ENCODE measurements at places on chromosomes 11 and 22. TPM values are rescaled to one million over a fixed set of nuclear protein-coding genes. Genes with fewer than 3 reads are reported as not detected.

GRCh38 chr11:42043312-42043711 lies 583.9 kb upstream of the LRRC4C start:
- H3K27ac ChIP-seq: no peak overlapping the region
- no peak overlapping the region for H3K4me3 ChIP-seq

The CTNND1 gene
- 232 TPM for total RNA-seq

GRCh38 chr11:5524756-5525155 lies 8.3 kb upstream of the UBQLNL start:
- H3K27ac ChIP-seq: no peak overlapping the region
- no peak for DNase-seq
- H3K36me3 ChIP-seq: no peaks in the 10 kb centered on the region
- H3K4me3 ChIP-seq: no peak overlapping the region
- H3K4me1 ChIP-seq: no peaks in the 10 kb centered on the region

DNA sequence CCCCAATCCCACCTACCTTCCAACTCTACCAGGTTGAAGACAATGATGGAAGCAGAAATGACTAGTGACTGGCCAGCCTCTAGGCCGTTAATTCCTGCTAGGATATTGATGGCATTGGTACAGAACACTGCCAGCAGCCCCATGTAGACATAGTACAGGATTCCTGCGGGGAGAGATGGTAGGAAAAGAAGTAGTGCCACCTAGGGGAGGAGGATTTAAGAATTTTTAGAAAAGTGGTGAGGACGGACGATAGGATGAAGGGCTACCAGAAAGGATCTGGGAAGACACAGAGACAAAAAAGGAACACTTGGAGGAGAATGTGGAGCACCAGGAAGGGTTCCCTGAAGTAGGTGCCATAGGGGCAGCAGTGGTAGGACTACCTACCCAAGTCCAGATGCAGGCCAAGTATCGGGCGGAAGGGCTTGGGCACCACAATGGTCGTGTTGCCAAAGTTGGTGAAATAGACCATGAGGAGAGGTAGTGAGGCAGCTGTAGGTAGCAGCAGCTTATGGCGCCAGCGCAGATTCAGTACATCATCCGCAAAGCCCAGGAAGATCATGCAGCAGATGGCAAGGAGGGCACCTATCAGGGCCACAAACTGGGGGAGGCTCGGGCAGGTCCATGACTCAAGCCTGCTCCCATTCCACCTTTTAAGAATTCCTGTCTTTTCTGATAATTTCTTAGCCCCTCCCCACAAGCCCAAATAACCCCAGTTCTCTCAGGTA lies 1.2 kb downstream of the DPAGT1 start:
- no peak overlapping the region for H3K27ac ChIP-seq
- H3K4me1 ChIP-seq: peaks cover 30% of the 10 kb centered on the region
- H3K36me3 ChIP-seq: peaks cover 3% of the 10 kb centered on the region
- DNase-seq: no peak

- DNase-seq: no peak
- H3K27ac ChIP-seq: no peak overlapping the region
- H3K27me3 ChIP-seq: no peaks in the 10 kb centered on the region
- no peak overlapping the region for H3K4me3 ChIP-seq
- no peaks in the 10 kb centered on the region for H3K4me1 ChIP-seq
These were observed 357.5 kb downstream of the TENM4 start for GRCh38 chr11:79083352-79083751.

DNA sequence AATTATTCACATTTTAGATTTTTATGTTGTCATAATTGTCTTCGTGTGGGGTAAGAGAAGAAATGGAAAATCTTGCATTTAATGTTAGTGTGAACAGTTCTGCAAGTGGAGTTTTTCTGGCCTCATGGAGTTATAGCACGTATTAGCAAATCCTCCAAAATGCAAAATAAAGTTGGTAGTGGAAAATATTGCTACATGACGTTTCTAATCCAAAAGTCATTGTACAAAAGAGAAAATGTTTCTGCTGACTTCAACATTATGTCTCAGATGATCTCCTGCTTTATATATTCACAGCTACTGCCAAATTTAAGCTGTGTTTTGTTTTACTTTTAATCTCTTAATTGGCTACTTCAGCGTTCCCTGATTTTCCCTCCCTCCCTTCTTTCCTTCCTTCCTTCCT lies 1804.0 kb upstream of the RAG2 start:
- no peak overlapping the region for H3K4me3 ChIP-seq
- H3K27ac ChIP-seq: no peak overlapping the region
- H3K27me3 ChIP-seq: no peaks in the 10 kb centered on the region

The MRGPRX4 gene
- total RNA-seq: not detected

The PRR33 gene
- total RNA-seq: not detected

GRCh38 chr11:14567064-14567651 lies 47.0 kb upstream of the PSMA1 start:
- no peak overlapping the region for H3K27ac ChIP-seq
- no peaks in the 10 kb centered on the region for H3K4me1 ChIP-seq
- H3K27me3 ChIP-seq: no peaks in the 10 kb centered on the region
- H3K4me3 ChIP-seq: no peak overlapping the region

- H3K4me3 ChIP-seq: no peak overlapping the region
- peaks cover 32% of the 10 kb centered on the region for H3K4me1 ChIP-seq
- H3K36me3 ChIP-seq: no peaks in the 10 kb centered on the region
- no peaks in the 10 kb centered on the region for H3K27me3 ChIP-seq
- peak overlapping the region; percentile 54 for H3K27ac ChIP-seq
- DNase-seq: peak; percentile 78
These were observed 9.6 kb upstream of the CD248 start for GRCh38 chr11:66326261-66327111.

The CNGA4 gene
- 0.55 TPM for total RNA-seq

DNA sequence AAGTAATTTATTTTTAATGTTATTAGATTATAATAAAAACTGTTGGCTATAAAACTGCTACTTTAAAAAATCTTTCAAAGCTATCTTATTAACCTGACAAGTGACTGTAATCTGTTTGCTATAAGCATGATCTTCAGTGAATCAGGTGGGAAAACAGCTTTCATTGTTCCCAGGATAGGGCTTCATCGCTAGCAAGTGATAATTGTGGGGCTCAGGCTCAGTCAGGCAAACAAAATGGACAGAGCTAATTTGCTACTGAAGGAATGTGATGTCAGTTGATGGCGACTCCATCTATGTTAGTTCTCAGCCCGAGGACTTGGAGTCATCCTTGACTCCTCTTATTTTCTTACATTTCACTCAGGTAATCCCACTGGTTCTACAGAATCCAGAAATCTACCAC lies 125.0 kb downstream of the RASSF10 start:
- no peaks in the 10 kb centered on the region for H3K27me3 ChIP-seq
- no peak overlapping the region for H3K4me3 ChIP-seq
- no peaks in the 10 kb centered on the region for H3K4me1 ChIP-seq
- H3K27ac ChIP-seq: no peak overlapping the region
- H3K36me3 ChIP-seq: no peaks in the 10 kb centered on the region

DNA sequence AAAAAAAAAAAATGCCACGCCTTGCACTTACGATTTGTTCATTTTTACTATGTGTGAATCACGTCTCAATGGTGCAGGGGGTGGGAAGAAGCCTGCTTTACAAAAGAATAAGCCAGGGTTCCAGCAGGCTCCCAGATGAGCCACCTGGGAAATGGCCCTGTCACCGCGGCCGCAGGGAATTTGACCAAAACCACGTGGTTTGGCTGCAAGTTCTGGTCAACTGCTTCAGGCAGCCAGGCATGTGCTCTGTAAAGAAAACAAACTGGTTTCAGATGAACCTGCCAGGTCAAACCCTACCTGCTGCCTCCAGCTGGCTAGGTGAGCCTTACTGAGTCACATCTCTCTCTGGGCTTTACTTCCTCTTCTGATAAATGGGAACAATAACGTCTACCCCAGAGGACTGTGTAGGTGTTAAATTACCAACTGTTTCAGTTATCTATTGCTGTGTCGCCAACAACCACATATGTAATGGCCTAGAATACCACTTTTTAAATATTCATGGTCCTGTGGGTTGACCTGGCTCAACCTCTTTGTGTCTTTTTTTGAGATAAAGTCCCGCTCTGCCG lies 30.5 kb upstream of the GCAT start:
- peaks cover 14% of the 10 kb centered on the region for H3K4me1 ChIP-seq
- no peak overlapping the region for H3K4me3 ChIP-seq
- H3K27me3 ChIP-seq: no peaks in the 10 kb centered on the region

DNA sequence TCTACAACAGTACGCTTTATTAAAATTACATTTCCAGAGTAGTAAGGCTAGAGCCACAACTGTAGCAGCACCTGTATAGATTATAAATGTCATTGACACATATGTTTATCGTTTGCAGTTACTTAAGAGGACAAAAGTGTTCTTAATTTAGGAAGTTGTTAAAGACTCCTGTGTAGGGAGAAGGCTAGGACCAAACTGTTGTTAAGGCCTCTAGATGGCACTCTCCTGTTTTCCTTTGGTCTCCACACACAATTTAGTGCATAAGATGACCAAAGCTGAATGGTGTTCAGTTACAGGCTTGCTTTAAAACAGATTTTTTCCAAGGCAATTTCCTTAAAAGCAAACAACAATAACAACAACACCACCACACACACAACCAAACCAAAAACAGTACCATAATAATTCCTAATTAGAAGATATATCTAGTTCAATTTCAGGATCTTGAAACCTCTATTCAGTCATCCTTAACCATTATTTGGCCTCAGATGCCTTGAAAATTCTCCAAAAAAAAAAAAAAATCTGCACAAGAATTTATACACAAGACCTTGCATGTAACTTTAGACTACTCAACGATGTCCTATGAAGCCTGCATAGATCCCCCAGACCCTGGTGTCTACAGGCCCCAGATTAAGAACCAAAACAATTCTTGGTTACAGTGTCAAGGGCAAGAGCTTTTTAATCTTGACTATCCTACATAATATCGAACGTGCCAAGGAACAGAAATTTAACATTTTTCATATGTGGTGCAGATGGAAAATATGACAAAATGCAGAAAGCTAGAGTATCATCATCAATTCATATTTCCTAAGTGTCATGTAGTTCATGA lies 42.6 kb upstream of the APOA1 start:
- no peaks in the 10 kb centered on the region for H3K36me3 ChIP-seq
- H3K4me1 ChIP-seq: no peaks in the 10 kb centered on the region
- H3K4me3 ChIP-seq: no peak overlapping the region
- H3K27me3 ChIP-seq: no peaks in the 10 kb centered on the region
- H3K27ac ChIP-seq: no peak overlapping the region

The CHEK1 gene
- 3.0 TPM for total RNA-seq

GRCh38 chr11:119433358-119433725 lies 10.4 kb upstream of the THY1 start:
- H3K4me1 ChIP-seq: no peaks in the 10 kb centered on the region
- no peaks in the 10 kb centered on the region for H3K36me3 ChIP-seq
- no peak for DNase-seq
- H3K4me3 ChIP-seq: no peak overlapping the region

- H3K36me3 ChIP-seq: peaks cover 40% of the 10 kb centered on the region
- H3K4me3 ChIP-seq: no peak overlapping the region
- H3K4me1 ChIP-seq: peaks cover 54% of the 10 kb centered on the region
- DNase-seq: no peak
These were observed 38.1 kb upstream of the ST14 start for GRCh38 chr11:130121445-130121978.

DNA sequence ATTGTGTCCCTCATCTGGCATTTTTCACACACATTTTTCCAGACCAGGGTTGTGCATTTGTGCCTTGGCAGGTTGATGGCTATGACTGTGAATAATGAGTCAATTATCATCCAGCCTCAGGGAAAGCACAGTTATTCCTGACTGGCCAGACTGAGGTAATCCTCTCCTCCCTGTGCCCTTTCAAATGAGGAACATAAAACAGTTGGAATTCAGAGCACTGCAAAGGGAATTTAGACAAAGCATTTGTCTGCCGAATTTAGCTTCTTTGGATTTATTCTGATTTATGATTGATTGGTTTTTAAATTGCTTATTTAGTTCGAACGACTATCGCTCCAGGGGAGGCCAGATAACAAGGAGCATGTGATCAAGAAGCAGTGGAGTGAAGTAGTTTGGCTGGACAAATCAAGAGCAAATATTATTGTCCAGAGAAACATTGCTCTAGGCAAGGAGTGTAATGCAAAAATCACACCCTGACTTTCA lies 30.8 kb upstream of the RAG2 start:
- no peaks in the 10 kb centered on the region for H3K36me3 ChIP-seq
- no peak overlapping the region for H3K4me3 ChIP-seq
- DNase-seq: no peak
- H3K27ac ChIP-seq: no peak overlapping the region
- H3K27me3 ChIP-seq: no peaks in the 10 kb centered on the region
